ENCODE measurements at places on chromosomes 13 and 19.
A peak's percentile ranks its signal among the peaks of the same experiment; 100 is the strongest.

DNA sequence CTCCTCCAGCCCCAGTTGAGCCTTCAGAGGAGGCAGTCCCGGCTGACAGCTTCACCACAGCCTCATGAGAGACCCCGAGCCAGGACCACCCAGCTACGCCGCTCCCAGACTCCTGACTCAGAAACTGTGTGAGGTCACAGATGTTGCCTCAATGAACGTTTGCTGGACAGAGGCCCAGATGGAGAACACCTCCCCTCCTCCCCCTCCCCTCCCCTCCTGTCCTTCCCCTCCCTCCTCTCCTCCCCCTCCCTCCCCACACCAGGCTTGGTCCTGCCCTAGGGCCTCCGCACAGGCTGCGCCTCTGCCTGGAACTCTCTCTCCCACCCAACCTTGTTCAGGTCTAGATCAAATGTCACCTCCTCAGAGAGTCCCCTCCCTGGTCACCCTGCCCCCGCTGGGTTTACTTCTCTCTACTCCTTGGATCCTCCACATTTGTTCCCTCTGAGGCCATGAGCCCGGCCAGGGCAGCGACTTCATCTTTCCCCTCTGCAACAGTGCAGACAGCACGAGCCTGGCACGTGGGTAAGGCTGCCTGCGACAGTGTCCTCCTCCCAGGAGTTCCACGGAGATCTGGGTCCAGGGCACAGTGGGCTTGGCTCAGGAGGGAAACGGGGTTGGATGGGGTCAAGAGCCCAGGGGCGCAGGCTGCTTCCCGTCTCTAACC, 17.4 kb downstream of the PIP5K1C start:
- peak; percentile 54 for DNase-seq

- peak; percentile 85 for DNase-seq
Measured at GRCh38 chr19:43765109-43765876, 10.5 kb upstream of the SMG9 start.

GRCh38 chr19:32828139-32828538, 41.4 kb downstream of the SLC7A9 start:
- DNase-seq, result no peak

- no peak for DNase-seq
Measured at GRCh38 chr19:11239377-11240000, at the start of gene ANGPTL8. ANGPTL8 (plus strand) TSS chr19:11239619; CDS start chr19:11239638, 19 bp downstream.

- no peak for DNase-seq
Measured at GRCh38 chr13:72293206-72293605, 426.2 kb upstream of the DACH1 start.

DNA sequence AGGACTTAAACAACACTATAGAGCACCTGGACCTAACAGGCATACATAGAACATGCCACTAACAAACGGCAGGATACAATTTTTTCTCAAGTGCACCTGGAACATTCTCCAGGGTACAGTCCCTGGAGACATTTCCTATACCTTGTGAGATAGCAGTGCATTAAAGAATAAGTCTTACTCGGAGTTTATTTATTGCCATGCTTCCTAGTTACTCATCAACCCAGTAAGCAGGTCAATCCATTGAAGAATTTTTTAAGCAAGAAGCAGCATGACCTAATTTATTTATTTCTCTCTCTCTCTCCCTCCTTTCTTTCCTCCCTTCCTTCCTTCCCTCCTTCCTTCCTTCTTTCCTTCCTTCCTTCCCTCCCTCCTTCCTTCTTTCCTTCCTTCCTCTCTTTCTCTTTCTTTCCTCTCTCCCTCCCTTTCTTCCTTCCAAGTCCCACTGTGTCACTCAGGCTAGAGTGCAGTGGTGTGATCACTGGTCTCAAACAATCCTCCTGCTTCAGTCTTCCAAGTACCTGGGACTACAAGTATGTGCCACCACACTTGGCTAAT, 6.6 kb upstream of the TFDP1 start:
- no peak for DNase-seq

DNA sequence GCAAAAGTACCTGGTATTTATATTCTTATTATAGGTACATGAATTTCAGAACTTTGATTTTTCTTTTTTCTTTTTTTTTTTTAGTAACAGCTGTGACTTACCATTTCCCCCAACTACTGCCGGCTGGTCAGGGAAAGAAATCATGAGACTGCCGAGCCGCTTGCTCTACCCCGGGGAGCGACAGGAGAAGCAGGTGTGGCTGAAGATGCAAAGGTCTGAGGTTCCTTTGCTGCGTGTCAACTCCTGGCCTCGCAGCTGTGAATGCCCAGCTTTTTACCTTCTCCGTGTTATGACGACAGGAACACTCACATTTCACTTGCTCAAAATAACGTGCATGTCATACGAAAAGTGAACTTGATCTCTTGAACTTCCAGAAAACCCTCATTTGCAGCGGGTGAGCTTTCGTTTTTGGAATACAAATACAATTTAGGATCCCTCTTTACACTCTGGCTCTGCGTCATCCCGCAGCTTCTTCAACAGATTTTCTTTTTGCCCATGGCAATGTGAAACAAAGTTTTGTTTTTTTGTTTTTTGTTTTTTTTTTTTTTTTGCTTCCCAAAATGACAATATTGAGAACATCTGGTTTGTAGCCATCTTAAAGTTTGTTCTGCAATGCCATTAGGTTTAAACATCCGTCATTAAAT, 117.9 kb downstream of the EFNB2 start:
- no peak for DNase-seq

- no peak for DNase-seq
Measured at GRCh38 chr19:44782729-44783128, 5.0 kb downstream of the CBLC start.

DNA sequence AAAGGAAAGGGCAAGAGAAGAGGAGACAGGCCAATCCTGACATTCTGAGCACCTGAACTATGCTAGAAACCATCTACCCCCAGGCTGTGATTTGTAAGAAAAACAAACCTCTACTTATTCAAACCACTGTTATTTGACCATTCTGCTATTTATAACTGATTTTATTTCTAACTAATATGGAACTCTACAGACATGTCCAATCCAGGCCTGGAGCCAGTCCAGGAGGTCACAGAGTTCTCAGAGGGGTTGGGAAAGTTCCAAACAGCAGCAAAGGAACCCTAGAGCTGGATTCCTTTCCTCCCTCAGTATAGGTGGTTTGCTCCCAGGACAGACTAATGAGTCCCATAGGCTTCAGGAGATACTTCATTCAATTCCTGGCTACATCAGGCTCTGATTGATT, 24.2 kb downstream of the SIAH3 start:
- DNase-seq, result no peak

GRCh38 chr19:52566121-52566520, 4.0 kb upstream of the ZNF701 start:
- DNase-seq, result no peak

- DNase-seq, result no peak
Measured at GRCh38 chr19:30679153-30679702, 307.0 kb downstream of the ZNF536 start.

DNA sequence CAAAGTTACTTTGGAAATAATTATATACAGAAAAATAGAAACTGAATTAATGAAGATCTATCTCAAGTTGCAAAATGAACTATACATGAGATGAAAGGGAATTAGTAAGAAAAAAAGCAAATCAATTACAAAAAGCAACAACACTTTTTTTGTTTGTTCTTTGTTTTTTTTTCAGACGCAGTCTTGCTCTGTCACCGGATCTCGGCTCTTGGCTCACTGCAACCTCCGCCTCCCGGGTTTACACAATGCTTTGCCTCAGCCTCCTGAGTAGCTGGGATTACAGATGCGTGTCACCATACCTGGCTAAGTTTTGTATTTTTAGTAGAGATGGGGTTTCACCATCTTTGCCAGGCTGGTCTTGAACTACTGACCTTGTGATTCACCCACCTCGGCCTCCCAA, 2.2 kb downstream of the ZNF415 start:
- no peak for DNase-seq

GRCh38 chr13:50712881-50713280, 130.6 kb downstream of the DLEU7 start:
- DNase-seq, result no peak

GRCh38 chr13:20796791-20797508, 23.2 kb upstream of the EEF1AKMT1 start:
- DNase-seq, result no peak

GRCh38 chr19:18016209-18016910, 8.4 kb downstream of the ARRDC2 start:
- no peak for DNase-seq

- no peak for DNase-seq
Measured at GRCh38 chr13:51275101-51275500, 52.9 kb downstream of the FAM124A start.

GRCh38 chr13:101942038-101942437, 459.8 kb downstream of the FGF14 start:
- DNase-seq, result no peak

GRCh38 chr13:40470660-40471059, 195.8 kb downstream of the FOXO1 start:
- DNase-seq, result no peak

DNA sequence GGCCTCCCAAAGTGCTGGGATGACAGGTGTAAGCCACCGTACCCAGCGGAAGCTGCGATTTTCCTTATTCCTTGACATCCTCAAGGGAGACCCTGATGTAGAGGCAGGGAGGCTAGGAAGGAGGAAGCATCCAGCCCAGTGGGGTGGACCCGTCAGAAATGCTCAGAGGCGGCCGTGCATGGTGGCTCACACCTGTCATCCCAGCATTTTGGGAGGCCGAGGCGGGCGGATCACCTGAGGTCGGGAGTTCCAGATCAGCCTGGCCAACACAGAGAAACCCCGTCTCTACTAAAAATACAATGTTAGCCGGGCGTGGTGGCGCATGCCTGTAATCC, 11.6 kb downstream of the GZMM start:
- DNase-seq, result no peak

DNA sequence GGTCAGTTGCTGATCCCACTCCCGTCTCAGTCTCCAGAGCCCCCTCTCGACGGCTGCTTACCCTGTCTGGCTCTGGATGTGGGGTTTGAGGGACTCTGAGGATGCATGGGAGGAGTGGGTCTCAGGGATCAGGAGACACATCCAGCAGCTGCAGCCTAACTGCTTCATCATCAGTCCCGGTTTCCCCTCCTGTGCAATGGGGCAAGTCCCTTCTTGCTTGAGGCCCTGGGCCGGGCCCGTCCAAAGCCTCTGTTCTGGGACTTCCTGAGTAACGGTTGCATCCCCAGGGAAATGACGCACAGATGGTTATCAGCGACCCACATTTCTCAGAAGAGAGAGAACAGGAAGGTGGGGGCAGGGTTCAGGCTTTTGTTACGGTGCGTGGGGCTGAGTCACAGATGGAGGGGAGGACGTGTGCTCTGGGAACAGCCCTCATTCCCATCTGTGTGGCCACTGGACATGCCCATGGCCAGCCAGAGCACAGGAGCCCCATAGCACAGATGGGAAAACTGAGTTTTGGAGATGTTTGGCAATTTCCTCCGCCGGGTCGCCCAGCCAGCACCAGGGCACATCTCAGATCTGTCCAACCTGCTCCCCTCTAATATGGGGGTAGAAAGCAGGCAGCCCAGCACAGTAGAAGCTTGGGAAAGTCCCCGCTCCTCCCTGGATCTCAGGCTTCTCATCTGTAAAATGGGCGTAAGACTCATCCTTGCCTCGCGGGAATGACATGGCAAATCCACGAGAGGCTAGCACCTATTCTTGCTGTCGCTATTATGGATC, 19.3 kb downstream of the GNA15 start:
- peak; percentile 97 for DNase-seq

DNA sequence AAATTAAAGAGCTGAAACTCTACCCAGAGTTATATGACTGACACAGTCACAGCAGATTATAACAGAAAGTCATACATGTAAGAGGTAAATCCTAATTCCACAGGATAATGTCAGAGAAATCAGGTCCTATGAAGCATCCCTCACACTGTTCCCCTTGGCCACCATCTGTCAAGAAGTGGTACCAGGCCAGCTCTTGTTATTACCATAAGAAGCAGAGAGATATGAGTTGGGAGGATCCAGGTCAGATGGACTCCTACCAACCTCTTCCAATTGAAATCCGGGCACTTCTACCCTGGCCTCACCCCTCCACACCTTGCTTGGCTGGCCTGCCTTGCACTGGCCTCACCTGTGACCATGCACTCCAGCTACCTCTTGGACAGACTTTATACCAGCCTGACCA, 353.2 kb downstream of the DNAJC15 start:
- DNase-seq, result no peak

DNA sequence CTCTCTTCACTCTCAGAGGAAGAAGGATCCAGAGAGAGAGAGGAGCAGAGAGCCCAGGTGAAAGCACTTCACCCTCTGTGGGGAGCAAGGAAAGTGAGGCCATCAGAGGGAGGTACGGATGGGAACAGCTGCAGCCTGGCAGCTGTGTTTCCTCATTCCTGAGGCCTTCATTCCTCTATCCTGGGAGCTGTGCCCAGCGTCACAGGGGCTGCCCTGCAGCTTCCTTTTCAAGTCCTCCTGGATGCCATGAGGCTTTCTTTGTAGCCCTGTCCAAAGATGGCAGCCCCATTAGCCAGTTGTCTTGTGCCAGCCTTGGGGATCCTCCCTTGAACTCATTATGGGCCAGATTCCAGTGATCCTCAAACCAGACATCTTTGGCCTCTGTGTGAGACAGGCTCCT, 76.8 kb upstream of the PCDH8 start:
- no peak for DNase-seq

DNA sequence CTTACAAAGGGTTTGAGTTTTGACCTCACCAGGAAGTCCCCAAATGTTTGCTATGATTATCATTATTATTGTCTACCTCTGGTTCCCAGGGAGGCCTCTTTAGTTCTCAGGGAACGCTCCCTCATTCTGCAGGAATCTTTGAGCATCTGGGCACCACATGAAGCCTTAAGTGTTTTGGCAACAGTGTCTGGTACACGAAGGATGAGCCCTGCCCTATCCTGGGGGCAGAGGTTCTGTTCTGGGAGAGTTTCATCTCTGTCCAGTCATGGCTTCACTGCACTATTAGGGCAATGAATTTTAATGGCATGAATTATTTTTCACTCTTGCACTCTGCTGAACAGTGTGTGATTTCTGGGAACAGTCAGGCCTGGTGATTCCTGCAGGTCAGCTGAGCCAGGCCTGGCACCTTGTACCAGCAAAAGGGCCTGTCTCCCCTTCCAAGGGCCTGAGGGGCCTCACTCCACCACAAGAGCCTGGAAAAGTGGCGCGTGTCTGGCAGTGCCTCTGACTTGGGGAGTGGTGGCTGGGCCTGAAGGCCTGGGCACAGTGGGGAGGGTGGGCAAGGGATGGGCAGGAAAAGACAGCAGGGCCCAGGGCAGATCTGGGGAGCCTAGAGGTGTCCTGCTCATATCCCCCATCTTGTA, 4.6 kb downstream of the FAM187B start:
- DNase-seq, result no peak

- DNase-seq, result no peak
Measured at GRCh38 chr19:2034729-2035589, 16.1 kb downstream of the MKNK2 start.

- no peak for DNase-seq
Measured at GRCh38 chr13:112675366-112675756, 14.5 kb upstream of the ATP11A start.

- DNase-seq, result peak; percentile 77
Measured at GRCh38 chr13:41916173-41916954, 44.5 kb downstream of the VWA8 start.

GRCh38 chr13:113791761-113792160, 32.7 kb downstream of the TMEM255B start:
- DNase-seq, result no peak
